Stimulated activated naive CD8-positive, alpha-beta T cell treated with anti-CD3 and anti-CD28 coated beads, Interleukin-15, Interleukin-2, amounts not matched to agents 100 U/mL and 50 U/mL, for 24 hours (primary cell): ENCODE measurements at places on chromosomes 6 and 20.
A peak's percentile ranks its signal among the peaks of the same experiment; 100 is the strongest.

DNA sequence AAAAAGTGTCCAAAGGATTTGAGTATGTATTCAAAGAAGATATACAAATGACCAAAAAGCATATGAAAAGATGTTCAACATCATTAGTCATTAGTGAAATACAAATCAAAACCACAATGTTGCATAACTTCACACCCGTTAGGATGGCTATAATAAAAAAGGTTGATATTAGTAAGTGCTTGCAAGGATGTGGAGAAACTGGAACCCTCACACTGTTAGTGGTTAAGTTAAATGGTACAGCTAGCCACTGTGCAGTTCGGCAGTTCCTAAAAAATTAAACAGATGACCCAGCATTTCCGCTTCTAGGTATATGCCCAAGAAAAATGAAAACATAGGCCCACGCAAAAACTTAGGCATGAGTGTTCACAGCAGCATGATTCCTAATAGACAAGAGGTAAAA, 38.6 kb downstream of the IBTK start:
- no peak for DNase-seq

DNA sequence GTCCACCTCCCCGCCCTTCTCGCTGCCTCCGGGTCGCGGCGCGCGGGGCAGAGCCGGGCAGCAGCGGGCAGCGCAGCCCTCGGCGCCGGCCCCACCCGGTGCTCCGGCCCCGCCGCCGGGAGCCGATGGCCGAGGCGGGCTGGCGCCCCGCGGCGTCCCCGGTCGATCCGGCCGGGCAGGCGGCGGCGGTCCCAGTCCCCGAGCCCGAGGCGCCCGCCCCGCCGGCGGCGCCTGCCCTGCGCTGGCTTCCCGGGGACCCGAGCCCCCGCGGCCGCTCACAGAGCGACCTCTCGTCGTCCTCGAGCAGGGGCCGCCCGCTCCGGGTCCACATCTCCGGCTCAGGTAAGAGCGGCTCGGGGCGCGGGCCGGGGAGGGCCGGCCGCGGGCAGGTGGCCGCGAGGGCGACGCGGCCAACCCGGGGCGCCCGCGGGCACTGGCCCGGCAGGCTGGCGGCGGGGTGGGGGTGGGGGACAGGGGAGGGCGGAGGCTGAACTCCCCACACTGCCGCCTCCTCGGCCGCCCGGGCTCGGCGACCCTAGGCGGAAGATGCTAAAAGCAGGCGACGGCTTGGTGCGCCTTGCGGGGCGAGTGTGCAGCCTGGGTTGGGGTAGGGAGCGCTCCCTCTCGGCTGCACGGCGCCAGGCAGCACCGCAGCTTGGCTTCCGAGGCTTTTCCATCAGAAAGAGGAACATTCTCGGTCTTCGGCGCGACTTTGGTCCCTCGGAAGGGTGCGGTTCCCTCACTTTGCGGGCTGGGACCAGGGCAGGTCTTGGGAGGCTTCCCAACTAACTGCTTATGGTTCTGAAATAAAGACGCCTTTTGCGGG, 25.6 kb upstream of the FUCA2 start:
- peak; percentile 68 for DNase-seq

DNA sequence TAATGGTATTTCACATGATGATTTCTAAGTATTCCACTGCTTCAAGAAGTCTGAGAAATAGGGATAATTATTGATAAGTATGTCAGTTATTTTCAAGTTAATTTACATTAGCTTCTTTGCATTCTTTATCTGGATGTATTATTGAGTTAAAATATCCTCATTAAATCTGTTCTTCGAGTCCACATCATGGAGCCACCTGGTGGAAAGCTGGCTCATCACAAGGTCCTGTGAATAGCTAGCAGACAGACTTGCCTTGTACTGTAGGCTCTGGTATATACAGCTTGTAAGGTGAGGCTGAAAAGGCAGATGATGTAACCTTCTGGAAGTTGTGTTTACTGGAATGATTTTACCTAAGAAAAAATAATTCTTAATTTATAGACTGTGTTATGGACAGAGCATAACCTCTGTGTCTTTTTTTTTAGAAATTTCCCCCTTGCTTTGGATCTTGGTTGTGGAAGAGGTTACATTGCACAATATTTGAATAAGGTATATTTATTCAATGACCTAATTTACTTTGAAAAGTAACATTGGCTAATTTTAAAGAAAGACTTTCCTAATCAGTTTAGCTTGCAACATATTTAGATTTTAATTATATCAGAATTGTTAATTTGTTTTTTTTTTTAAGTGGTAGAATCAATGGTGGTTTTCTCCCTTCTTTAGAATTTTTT, 3.5 kb downstream of the NDUFAF5 start:
- DNase-seq: peak; percentile 28

- DNase-seq: no peak
These were observed 100.1 kb upstream of the FRMD1 start for GRCh38 chr6:168179133-168179532.

DNA sequence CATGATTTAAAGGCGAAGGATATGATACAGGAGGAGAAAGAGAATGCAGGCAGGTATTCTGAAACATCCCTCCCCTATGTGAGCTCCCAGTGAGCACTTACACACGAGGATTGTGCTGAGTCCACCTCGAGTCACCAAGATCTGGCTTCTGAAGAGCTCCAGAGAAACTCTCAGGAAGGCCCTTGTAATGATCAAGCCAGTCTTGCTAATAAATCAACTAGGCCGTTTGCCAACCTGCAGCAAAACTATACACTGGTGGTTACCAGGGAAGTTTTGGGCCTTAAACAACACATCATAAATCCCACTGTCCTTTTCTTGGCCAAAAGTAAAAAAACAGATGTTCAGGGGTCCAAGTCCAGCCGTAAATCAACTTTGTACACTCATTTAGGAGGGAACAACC, 79.2 kb downstream of the STXBP5 start:
- DNase-seq: no peak

GRCh38 chr6:106764353-106764980, 135.1 kb downstream of the QRSL1 start:
- DNase-seq: no peak

- DNase-seq: no peak
These were observed 196.2 kb upstream of the THEMIS start for GRCh38 chr6:128097009-128097408.

DNA sequence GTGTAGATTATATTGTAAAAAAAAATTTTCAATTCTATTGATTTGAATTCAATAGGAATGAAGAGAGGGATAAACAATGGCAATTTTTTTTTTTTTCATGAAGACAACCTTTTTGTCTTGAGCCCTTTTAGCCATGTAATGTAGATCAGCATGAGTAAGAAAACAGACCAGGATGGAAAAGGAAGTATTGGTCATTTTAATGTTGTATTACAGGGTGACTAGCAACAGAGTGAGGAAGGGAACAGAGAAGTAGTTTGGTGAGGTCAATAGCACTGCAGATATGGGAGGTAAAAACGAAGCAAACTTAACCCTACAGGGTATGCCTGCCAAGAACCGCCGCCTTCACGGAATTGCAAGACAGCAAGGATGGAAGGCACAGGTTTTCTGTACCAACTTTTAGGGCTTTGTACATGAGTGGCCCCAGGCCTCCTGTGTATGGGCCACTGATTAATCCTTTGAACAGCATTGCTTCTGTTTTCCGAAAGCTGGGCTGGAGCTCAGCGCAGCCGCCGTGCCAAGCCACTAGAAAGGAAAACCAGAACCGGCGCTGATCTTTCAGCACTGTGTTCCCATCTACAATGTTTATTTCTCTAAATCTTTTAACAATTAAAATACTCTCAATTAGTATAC, 383.7 kb downstream of the CENPW start:
- no peak for DNase-seq

- DNase-seq: no peak
These were observed 40.3 kb upstream of the CD93 start for GRCh38 chr20:23126281-23127061.

- DNase-seq: no peak
These were observed 102.6 kb downstream of the TOX2 start for GRCh38 chr20:44017211-44017610.

DNA sequence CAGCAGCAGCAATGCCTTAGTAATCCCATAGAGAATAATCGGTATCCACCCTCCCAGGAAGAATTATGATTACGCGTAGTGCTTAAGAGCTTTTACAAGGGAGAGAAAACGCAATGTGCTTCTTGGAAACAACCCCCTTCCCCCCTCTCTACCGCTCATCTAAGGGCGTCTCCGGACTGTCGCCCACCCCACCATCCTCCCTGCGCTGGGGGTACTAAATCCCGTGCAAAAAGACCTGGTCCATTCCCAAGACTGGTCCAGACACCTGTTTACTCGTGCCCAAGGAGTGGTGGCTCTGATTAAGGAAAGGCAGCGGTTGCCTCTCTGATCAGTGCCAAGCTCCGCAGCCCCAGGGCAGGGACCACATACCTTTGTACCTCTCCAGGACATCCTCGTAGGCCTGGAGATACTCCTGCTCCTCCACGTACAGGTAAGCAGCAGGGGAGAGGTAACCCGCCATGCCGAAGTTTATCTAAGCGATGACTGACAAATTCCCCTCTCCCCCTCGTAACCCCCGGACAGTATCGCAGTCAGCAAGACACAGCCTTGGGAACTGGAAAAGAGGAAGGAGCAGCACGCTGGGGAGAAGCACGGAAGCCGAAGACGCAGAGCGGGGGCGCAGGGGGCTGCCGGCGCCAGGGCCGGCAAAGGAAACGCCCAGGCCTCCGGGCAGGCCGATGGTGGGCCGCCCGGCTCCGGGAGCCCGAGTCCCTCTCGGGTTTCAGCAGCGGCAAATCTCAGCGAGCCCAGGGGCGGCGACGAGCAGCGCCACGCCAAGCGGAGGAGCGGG, 112.0 kb upstream of the BEND6 start:
- DNase-seq: peak; percentile 7

DNA sequence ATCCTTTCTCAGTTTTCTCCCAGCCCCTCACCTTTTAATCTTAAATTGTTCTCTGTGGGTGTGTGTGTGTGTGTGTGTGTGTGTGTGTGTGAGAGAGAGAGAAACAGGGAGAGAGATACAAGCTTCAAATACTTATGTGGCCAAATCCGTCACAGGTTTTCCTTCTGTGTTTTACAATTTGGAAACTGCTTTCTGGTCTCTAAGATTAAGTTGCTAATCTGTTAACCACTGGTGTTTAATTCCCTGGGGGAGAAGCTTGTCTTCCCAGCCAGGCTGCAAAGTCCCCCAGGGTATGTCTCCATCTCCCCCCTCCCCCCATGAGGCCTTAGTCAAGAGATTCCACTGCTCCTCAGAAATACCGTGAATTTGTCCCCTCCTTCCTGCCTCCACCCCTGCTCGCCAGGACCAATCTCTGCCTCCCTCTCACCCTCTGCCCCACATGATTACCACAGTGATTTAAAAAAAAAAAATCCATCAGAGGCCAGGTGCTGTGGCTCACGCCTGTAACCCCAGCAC, 49.0 kb downstream of the RIPOR3 start:
- no peak for DNase-seq

GRCh38 chr6:14075095-14075503, 42.5 kb upstream of the CD83 start:
- no peak for DNase-seq

- DNase-seq: no peak
These were observed 34.4 kb upstream of the CDH22 start for GRCh38 chr20:46342451-46343347.

- DNase-seq: no peak
These were observed 1255.1 kb upstream of the EYS start for GRCh38 chr6:66962082-66962481.

DNA sequence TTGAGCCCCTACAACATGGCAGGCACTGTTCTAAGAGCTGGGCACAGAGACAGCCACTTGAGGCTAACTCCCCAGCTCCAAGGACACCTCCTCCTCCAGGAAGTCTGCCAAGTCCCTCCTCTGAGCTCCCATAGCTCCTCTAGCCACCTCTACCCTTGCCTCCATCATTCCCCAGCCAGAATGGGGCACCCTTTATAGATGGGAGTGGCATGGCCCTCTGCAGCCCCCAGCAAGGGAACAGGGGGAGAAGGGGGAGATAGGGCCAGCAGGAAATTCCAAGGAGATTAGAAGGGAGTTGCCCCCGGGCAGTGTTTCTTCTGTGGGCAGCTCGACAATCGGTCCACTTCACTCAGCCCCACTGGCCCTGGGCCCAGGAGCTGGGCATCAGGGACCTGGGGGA, 19.7 kb upstream of the TLDC2 start:
- DNase-seq: no peak

- no peak for DNase-seq
These were observed 51.8 kb downstream of the CDH26 start for GRCh38 chr20:60009826-60010616.

DNA sequence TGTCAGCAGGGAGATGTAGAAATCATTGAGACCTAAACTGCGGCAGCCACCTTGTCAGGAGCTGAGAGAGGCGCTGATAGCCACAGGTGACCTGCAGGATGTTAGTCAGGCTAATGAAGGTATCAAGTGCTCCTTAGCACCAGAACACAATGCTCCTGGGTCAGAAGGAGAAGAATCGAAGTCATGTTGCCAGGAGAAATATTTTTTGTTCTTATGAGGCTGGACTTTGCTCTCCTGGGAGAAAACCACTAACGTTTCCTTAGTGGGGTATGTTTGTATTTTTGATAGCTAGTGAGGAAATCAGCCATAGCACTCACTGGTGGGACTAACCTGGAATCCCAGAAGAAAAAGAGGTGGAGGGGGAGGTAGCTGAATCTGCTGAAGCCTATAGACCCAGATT, 120.9 kb upstream of the LRFN2 start:
- DNase-seq: no peak

GRCh38 chr6:56729719-56730118, 87.0 kb upstream of the DST start:
- no peak for DNase-seq

GRCh38 chr6:112557961-112558360, 210.8 kb downstream of the RFPL4B start:
- DNase-seq: no peak

DNA sequence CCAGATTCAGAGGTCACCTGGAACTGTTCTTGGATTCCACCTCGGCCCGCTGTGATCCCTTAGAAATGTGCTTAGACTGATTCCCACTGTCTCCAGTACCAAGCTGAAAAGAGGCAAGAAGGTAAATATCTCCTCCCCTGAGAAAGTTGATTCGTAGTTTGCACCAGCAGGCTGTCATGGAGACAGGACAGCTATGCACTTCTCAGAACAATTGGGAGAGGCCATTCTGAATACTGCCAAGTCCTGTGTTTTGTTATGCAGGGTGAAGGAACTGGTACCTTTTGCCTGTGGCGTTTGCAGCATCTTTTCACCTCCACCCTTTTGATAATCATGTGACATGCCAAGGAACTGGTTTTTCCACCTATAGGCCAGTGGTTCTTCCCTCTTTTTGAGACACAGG, 58.2 kb upstream of the RNGTT start:
- DNase-seq: no peak
